ENCODE measurements at places on chromosomes 6 and 20. TPM values are rescaled to one million over a fixed set of nuclear protein-coding genes. Genes with fewer than 3 reads are reported as not detected.

DNA sequence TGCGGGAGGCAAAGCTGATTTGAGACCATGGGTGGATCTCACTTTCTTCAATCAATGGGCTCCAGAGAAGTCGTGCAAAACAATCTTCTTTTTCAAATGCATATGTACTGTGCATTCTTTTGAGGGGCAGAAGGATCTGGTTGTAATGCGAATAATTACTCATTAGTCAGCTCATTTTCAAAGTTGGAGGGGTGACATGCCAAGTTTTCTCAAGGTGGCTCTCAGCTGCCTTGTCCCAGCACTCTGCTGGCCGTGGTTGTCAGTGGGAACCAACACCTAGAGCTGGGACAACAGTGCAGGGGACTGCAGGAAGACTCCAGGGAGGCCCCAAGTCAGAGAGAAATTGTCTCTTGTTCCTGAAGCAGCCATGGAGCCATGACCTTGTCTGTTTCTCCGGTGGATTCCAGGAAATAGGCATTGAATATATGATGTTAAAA is 25.3 kb downstream of the MYT1 start:
- no peak for DNase-seq

The LHFPL5 gene
- polyA plus RNA-seq = not detected

The PM20D2 gene
- polyA plus RNA-seq = 34.3 TPM

The PPP1R14C gene
- polyA plus RNA-seq = 11.4 TPM

The DNAH8 gene
- 0.03 TPM for polyA plus RNA-seq

GRCh38 chr20:35226884-35227681 is 593 bp downstream of the MMP24 start:
- DNase-seq = peak; percentile 45

- no peak for DNase-seq
Observed at GRCh38 chr20:35003211-35004031, 47.8 kb downstream of the MYH7B start.

DNA sequence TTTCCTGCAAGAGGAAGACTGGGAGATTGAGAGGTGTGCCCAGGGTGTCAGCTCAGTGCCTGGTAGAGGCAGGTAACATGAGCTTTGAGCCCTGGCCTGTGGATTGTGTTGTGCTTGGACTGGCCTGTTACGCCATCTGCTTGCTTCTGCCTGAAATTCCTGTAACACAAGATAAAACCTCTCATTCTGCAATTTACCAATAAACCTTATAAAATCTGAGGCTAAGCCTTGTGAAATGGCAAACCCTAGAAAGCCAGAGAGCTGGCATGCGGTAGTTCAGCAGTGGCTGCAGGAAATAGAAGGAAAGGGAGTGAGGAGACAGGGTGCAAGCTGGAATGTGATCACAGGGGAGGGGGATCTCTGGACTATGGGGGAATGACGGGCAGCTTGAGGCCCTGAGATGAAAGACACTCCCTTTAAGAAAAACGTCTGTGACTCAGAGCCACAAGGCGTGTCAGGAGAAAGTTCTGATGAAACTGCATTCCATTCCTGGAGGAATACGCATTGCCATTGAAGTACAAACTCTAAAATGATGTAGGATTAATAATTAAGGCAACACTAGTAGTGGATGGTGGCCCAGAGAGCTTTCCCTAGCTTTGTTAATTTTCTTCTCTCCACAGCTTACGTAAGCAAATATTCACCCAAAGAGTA is 26.3 kb upstream of the TFAP2A start:
- DNase-seq = no peak

- DNase-seq = no peak
Observed at GRCh38 chr6:163949431-163949830, 534.9 kb downstream of the QKI start.

DNA sequence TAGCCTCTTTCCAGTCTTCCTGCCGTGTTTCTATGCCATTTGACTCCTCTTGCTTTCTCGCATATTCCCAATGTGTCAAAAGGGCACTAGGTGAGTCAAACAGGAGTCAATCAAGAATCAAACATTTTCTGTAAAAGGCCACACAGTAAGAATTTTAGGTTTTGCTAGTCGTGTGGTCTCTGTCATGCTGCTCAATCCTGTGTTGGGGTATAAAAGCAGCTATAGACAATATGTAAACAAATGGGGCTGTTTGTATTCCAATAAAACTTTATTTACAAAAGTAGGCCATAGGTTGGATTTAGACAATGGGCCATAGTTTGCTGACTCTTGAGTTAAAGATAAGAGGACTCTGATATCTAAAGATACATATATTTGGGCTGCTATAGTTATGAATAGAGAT is 235.4 kb upstream of the BTBD3 start:
- no peak for DNase-seq

DNA sequence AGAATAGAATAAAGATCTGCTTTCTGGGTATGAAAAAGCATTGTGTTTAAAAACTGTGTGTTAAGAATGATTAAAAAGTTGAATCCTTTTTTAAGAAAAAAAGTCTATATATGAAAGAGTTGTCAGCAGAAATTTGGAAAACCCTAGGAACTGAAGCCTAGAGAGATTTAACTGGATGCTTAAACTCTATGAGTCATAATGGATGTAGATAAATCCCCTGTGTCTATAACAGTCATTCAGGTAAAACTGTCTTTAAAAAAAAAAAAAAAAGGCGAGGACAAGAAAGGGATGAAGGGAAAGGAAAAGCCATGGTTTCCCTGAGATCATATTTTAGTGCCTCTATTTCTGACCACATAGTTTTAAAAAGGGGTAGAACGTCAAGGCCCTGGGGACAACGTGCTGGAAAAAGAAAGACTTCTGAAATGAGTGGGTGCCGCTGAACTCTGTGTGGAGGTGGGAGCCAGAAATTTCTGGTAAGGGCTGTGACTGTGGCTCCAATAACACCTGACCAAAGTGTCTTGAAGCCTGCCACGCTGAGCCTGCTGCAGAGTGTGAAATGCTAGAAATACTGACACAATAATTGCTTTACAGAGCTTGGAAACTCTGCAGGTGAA is 302.6 kb upstream of the ARID1B start:
- DNase-seq = no peak

- DNase-seq = no peak
Observed at GRCh38 chr6:146381486-146381885, 162.1 kb upstream of the RAB32 start.

- DNase-seq = no peak
Observed at GRCh38 chr20:47181056-47181862, 175.2 kb downstream of the ZMYND8 start.

The ANKRD60 gene
- not detected for polyA plus RNA-seq

DNA sequence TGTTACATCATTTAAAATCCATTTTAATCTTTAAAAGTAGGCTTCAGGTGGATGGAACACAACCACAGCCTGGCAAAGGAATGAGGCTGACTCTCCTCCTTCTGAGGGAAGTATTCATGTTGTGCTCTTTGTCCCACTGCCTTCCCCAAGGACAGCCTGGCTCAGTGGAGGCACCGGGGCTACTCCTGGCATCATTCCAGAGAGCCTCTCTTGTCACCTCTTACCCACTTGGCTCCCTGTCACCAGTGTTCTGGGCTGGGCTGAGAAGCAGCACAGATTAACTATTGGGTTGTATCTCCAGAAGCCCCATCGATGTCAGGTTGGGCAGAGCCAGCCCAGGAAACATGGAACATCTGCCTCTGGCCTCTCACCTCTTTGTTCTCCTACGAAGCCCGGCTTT is 10.7 kb upstream of the TP53INP2 start:
- DNase-seq = no peak

DNA sequence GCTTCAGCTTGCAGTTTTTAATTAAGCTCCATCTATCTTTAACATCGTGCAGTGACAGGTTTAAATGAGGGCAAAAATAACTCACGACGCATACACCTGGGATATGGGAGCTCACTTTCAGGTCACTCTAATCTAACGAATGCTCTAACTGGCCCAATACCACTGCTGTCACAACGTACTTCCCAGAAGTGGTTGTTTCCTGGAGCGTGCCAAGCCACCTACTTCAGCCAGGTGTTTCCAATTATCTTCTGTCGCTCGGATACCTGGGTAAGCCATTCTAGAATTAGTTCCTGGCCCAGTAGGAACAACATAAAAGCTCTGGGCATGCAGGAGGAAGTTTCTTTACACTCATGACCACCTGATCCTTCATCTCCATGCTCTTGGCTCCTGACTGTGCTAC is 147.4 kb downstream of the FOXC1 start:
- DNase-seq = no peak

DNA sequence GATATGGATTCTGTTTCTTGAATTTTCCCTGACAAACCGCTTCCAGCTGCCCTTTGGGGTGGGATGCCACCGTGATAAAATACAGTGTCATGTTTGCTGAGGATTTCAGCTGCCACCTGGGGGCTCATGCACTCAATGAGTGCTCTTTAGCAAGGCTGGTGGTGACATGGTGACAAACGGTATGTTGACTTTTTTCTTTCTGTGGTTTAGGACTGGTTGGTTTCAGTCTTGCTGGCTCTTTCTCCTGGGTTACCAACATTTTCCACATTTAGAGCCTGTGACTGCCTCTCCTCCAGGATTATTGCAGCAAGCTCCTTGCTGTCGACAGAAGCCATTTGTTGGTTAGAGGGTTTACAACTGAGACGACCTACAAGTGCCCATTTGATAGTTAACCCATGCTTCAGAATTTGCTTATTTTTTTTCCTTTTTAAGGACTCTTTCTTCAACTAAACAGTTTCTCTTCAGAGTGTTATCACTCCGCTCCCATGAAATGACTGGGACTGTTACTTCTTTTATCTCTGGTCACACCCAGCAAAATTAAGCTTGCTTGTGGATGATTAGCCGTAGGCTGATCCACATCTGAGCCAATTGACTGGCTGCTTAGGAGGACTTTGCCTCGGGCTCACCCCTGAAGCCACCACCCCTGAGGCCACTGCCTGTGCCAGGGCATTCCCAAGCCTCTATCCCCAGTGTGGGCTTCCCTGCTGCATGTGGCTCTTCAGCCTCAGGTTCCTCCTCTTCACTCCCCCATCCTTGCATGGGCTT is 48.4 kb upstream of the CDYL start:
- no peak for DNase-seq

- peak; percentile 72 for DNase-seq
Observed at GRCh38 chr6:68728159-68728979, 93.3 kb downstream of the ADGRB3 start.

- no peak for DNase-seq
Observed at GRCh38 chr6:21438237-21438985, 155.1 kb upstream of the SOX4 start.

GRCh38 chr20:621125-621756 is 11.1 kb upstream of the TCF15 start:
- DNase-seq = no peak

The PLA2G7 gene
- 0.73 TPM for polyA plus RNA-seq

DNA sequence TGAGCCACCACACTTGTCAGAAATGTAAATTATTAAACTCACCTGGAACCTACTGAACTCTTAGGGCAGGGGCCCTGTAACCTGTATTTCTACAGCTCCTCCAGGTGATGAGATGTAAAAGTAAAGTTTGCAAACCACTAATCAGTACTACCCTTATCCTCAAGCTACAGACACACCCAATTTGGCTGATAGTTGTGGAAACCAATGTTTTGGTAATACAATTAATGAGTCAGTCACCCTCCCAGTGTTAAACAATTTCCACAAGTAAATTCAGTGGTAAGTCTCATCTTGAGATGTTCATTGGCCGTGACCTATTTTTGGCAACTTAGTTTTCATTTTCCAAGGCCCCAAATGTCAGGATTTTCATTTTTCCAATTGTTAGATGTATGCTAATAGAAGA is 29.6 kb downstream of the GCNT2 start:
- DNase-seq = no peak

DNA sequence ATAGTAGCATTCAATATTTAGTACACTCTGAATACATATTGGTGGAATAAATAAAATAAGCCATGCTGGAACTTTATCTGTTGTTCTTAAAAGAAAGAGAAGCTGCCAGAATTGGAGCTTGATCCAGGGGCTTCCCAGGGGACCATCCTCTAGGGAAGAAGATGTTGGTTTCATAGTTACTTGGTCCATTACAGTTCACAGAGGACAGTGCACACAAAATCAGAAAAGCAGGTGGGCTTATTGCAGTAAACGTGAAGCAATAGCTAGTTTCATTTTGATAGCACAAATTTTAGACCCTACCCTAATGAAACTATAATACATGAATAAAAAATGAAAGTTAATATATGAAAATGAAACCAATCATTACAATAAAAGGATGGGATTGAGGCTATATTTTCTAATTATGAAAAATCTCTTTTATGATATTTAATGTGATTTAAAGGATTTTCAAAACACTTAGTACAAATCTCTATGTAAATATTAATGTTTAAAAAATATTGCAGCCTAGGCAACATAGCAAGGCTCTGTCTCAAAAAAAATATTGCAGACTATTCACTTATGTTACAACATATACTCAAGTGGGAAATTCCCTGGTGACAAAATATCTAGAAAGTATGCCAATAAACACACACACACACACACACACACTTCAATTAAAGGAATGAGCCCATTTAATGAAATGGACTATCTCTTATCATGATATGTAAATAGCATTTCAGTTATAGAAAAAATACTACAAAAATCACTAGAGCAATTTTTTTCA is 227.0 kb upstream of the MARCKS start:
- no peak for DNase-seq

DNA sequence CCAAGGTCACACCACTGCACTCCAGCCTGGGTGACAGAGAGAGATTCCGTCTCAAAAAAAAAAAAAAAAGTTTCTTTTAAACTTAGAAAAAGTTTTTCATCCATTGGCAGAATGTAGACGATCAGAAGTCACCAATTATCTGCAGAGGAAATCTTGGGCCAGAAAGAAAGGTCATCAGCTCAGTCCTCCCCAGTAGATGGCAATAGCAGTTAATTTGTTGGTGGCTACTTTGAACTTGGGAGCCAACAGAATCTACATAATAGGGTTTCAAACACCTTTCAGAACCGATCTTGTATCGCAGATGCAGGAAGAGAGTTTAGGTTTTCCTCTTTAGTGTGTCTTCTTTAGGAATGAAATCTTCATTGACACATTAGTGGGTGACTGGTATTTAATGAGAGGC is 41.7 kb downstream of the LBP start:
- DNase-seq = no peak

- DNase-seq = no peak
Observed at GRCh38 chr6:127376685-127377084, 33.3 kb upstream of the ECHDC1 start.

The RSPO4 gene
- 2.4 TPM for polyA plus RNA-seq

The IRF4 gene
- polyA plus RNA-seq = 0.19 TPM

DNA sequence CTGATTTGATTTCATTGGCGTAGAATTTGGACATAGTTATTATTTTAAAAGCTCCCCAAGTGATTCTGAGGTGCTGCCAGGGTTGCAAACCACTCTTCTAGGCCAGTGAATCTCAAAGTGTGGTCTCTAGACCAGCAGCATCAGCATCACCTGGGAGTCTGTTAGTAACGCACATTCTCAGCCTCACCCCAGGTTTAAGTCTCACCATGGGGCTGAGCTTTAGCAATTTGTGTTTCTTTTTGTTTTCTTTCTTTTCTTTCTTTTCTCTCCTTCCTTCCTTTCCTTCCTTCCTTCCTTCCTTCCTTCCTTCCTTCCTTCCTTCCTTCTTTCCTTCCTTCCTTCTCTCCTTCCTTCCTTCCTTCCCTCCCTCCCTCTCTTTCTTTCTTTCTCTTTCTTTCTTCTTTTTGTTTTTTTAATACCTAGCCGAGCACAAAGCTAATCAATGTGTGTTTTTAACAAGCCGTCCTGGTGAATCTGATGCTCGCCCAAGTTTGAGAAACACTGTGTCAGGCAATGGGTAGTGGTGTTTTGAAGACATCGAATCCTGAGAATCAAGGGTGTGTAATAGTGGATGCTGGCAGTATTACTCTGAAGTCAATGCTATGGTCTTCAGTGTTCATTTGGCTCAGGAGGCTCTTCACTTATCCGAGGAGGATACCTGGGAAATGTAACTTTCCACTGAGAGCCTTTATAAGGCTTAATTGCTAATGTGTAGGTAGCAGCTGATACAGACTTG is 104.9 kb downstream of the SLX4IP start:
- DNase-seq = no peak

The TRIM27 gene
- polyA plus RNA-seq = 97.1 TPM

The CLPSL1 gene
- not detected for polyA plus RNA-seq

The SLC13A3 gene
- 7.0 TPM for polyA plus RNA-seq

The MLN gene
- not detected for polyA plus RNA-seq
